Stimulated activated CD4-positive, alpha-beta T cell treated with anti-CD3 and anti-CD28 coated beads, Interleukin-1b, Interleukin-23, amount 100 ng/mL, for 4 hours (primary cell): ENCODE measurements at places on chromosomes 6 and 20.

- no peak for DNase-seq
These were observed 168.9 kb downstream of the PDSS2 start for GRCh38 chr6:107290491-107290890.

- DNase-seq: no peak
These were observed 112.8 kb upstream of the JARID2 start for GRCh38 chr6:15132854-15133670.

GRCh38 chr20:14700639-14700960 is 363.2 kb upstream of the FLRT3 start:
- DNase-seq: no peak

- no peak for DNase-seq
These were observed 59.1 kb upstream of the PTPN1 start for GRCh38 chr20:50450881-50451752.
